CD8-positive, alpha-beta memory T cell (primary cell): ENCODE measurements at places on chromosomes 4 and X.

DNA sequence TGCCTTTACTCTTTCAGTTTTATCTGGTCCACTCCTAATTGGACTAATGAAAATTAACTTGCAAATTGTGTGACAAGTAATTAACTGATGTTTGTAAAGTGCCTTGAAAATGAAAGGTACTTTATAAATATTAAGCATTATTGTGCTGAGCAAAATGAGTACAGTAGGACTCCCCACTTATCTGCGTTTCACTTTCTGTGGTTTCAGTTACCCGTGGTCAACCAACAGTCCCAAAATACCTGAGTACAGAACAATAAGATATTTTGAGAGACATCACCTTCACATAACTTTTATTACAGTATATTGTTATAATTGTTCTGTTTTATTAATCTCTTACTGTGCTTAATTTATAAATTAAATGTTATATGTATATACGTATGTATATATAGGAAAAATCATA lies 27.4 kb upstream of the JADE3 start:
- DNase-seq: no peak

- DNase-seq: peak; percentile 54
Measured at GRCh38 chrX:80807992-80808735, 1.5 kb downstream of the BRWD3 start.

GRCh38 chr4:159593681-159594080 lies 490.8 kb downstream of the RAPGEF2 start:
- no peak for DNase-seq

- DNase-seq: no peak
Measured at GRCh38 chr4:169604131-169604900, 8.1 kb downstream of the NEK1 start.

- no peak for DNase-seq
Measured at GRCh38 chr4:116736756-116737155, 348.6 kb downstream of the TRAM1L1 start.

GRCh38 chrX:118976599-118977340 lies 2.4 kb downstream of the LONRF3 start:
- peak; percentile 33 for DNase-seq

- DNase-seq: no peak
Measured at GRCh38 chrX:103666202-103667107, 20.0 kb downstream of the MORF4L2 start.

DNA sequence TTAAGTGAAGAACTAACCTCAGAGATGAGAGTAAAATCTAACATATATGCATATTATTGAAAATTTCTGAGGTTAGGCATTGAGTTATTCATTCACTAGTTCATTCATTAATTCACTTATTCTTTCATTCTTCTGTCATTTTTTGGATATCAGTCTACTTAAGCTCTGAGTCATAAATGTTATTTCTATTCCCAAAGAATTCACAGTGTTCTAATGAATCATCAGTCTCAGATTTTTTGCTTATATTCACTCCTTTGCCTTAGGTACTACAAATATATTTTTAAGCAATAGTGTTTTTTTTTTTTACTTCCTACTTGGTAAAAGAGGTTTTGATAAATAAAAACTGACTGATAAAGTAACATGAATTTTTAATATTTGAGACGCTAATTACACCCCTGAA lies 95.2 kb upstream of the DKK2 start:
- DNase-seq: no peak

- DNase-seq: no peak
Measured at GRCh38 chr4:149638073-149638472, 177.6 kb downstream of the IQCM start.

- DNase-seq: peak; percentile 87
Measured at GRCh38 chrX:41441934-41442823, 5.0 kb upstream of the NYX start.

- DNase-seq: no peak
Measured at GRCh38 chrX:37896511-37896890, 49.1 kb upstream of the DYNLT3 start.

DNA sequence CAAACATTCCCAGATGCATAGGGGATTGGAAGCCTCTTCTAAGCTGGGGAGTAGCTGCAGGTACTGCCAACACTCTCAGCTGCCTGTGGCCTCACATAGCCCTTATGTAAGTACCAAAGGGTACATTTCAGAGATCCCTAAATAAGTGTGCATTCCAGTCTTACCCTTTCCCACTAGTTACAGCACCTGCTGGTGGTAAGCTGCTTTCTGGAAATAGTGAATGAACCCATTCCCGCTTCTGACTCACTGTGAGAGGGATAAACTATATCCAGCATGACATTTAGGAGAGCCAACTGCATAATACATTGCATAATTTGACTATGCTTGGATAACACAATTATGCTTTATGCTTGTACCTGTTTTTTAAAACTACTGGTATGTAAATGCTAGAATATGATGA lies 149.0 kb downstream of the FAM13A start:
- DNase-seq: no peak

GRCh38 chr4:85784947-85785346 lies 310.0 kb downstream of the ARHGAP24 start:
- no peak for DNase-seq

DNA sequence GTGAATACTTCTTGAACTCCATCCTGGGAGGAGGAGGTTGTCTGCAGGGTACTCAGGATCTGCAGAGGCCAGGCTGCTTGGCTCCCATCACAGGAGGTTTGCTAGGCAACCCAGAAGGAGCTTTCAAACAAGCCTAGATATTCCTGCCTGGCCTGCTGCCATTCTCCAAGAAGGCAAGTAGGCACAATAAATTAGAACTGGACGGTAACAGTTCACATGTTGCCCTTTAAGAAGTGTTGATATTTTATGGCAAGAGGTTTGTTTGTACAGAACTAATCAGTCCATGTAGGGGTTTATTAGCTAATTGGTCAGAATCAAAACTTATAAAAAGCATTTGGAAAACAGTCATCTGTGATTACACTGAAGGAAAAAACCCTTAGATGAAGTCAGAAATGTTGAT lies 39.3 kb downstream of the SYNPO2 start:
- no peak for DNase-seq

DNA sequence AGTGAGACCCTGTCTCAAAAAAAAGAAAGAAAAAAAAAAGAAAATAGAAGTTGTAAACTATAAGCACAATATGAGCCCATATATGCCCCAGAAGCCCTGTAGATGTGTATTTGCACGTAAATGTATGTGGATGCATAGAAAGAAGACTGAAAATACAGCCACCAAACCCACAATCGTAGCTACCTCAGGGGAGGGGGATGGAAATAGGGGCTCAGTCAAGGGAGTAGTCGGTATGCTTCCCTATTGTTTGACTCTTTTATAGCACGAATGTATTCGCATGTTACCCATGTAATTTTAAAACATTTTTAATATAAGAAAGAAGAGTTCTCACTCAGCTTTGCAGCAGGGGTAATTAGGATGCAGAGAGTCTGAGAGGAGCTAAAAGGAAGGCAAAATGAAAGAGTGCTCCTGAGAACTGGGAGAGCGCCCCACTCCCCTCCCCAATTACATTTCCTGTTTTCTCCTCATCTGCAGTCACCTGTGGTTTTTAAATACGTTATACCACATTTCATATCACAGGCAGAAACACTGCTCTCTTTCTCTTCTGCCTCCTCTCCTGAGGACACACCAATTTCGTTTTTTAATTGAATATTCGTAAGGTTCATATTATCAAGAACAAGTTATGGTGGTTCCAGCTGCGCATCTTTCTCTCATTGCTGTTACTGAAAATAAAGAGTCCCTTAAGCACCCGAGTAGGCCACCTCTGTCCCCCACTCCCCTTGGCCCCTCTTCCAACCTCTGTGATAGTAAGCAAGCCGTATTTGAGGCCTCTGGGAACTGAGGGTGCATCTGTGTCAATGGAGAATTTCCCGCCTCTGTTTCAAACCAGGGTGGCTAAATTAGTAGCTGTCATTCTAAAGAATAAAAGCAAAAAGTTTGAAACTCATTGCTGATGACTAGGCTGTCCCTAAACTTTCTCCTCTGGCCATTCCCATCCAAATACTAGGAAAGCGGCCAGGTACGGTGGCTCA lies 10.7 kb downstream of the SEPTIN6 start:
- no peak for DNase-seq

DNA sequence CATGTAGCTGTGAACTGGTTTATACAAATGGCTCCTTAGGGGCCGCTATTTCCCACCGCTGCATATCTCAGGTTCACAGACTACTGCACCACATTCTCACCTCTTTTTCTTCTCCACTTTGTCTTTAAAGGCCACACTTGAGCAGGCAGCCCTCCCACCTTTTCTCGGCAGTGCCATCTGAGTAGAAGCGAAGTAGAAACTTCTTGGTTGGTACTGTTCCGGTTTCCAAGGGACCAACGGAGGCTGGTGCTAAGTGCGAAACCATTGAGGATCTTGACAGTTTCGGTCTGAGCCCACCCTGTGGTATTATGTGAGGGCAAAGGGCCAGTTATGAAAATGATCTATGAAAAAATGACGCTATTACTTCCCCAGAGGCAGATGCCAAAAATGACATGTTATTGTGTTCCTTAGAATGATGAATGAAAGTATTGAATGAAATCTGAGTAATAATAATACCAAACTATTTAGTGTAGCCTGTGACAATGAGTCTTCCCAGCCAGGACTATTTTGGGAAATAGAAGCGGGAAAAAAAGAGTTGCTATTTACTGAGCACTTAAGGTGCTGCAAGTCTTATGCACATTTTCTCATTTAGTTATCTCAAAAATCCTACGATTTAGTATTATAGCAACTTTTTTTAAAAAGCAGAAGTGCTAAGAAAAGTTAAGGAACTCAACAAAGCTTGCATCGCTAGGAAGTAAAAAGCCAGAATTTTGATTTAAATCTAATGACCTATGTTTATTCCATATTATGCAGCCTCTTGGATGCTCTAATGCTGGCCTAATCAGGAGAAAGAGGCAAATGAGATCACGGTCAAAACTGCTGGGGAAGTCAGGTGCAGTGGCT lies 29.6 kb upstream of the CHRNA9 start:
- peak; percentile 20 for DNase-seq

- no peak for DNase-seq
Measured at GRCh38 chr4:182294451-182294850, 51.2 kb downstream of the TENM3 start.

- DNase-seq: no peak
Measured at GRCh38 chr4:17688011-17688441, 73.6 kb downstream of the MED28 start.

GRCh38 chr4:76733068-76733771 lies 164.7 kb downstream of the SOWAHB start:
- DNase-seq: no peak

DNA sequence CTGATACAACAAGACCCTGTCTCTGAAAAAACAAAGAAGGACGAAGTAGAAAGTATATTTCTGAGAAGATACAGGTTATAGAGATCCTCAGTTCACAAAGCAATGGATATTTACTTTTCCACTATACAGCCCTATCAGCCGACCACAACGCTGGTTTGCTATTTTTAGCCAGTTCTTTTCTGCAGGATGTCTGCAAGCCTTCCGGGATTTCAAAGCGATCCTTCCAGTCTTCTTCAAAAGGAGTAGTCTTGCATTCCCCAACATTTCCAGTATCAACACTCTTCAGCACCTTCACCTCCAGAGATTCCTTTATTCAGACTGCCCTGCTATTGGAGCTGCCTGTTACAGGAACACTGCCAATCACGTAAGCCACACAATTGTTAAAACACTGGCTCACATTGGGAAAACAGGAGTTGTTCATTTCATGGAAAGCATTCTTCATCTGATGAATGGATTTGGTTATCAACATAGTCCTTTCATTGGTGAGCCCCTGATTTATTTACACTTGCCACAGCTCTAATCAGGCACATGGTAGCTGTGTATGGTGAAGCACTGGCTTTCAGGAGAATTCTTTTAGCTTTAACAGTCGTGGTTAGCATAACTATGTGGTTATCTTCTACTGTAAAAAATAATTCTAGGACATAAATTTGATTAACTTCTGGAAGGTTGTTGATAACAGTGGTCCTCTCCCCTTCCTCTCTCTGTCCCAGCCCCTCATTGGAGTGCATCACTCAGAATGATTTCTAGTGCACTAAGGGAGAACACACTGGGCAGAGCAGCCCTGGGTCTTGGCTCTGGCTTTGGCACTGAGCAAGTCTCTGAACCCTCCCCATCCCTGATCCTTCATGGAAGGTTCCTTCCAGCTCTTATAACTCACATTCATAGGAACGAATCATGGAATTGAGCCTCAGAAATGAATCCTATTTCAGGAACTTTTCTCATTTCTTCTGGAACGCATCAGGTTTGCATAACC lies 109.9 kb upstream of the SORBS2 start:
- no peak for DNase-seq

DNA sequence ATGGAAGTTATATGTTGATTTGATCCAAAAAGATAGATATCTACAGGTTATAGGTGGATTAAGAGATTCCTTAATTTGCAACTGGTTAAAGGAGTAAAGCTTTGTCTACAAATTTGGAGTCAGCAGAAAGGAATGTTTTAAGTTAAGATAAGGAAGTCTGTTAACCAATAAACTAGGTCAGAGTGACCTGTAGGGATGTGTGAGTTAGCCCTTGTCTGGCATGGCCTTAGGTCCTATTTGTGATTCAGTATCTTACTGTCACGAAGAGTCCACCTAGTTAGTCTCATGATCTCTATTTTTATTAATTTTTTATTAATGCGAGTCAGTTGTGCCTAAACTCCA lies 230.8 kb downstream of the INPP4B start:
- no peak for DNase-seq

DNA sequence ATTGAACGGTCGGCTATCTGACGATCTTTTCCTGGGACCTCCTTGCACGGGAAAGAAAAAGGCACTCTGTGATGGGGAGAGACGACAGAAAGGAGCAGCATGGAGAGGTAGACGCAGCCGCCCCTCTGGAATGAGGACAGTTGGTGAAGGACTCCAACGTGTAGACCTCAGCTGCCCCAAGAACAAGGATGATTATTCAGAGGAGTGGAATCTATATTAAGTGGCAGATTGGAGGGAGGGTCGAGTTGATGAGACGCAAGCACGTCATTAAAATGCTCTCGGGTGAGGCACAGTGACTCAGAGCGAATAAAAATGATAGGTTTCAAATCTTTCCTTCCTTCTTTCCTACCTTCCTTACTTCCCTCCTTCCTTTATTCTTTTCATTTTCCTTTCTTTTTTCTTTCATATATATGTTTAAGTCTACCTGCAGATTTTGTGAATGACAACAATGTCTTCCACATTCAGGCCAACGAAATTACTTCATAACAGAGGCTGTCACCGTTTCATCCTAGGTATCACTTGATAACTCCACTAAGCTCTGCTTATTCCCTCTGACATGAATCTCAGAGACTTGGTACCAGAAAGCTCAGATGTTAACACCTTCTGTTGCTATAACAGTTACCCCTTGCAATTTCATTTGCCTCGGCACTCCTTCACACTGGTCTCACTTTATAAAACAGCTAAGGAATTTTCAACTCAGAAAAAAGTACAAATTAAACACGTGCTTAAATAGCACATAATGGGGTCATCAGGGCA lies 110.0 kb upstream of the PPARGC1A start:
- no peak for DNase-seq

GRCh38 chrX:150200820-150201287 lies 162.3 kb upstream of the MAMLD1 start:
- DNase-seq: no peak
